Astrocyte (in vitro differentiated cells and primary cell): ENCODE measurements at places on chromosomes 2 and 18. TPM values are rescaled to one million over a fixed set of nuclear protein-coding genes. Genes with fewer than 3 reads are reported as not detected.
A peak's percentile ranks its signal among the peaks of the same experiment; 100 is the strongest.

- H3K4me1 ChIP-seq: peaks cover 16% of the 10 kb centered on the region
- no peaks in the 10 kb centered on the region for H3K27me3 ChIP-seq
- no peak for DNase-seq
- H3K27ac ChIP-seq: no peak overlapping the region
Observed at GRCh38 chr2:127139766-127140165, 32.8 kb upstream of the BIN1 start.

DNA sequence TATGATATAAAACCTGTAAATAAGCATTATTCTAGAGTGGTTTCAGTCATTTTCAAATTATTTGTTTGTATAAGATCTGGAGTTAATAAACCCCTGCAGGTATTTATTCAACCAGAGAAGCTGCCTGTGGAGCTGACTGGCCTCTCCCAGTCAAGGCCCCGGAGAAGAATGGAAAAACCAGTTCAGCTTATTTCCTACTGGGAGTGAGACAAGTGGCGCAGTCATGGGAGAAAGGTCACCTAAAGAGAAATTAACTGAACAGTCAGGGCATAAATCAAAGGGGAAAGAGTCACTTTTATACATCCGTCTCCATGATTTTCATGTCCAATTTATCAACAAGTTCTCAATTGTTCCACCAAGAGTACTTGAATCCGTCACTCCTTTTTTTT is 240.9 kb downstream of the RNF152 start:
- H3K4me3 ChIP-seq: no peak overlapping the region
- no peak for DNase-seq
- H3K27ac ChIP-seq: no peak overlapping the region
- H3K27me3 ChIP-seq: no peaks in the 10 kb centered on the region

- no peaks in the 10 kb centered on the region for H3K36me3 ChIP-seq
- H3K4me3 ChIP-seq: peak overlapping the region; percentile 95
- no peaks in the 10 kb centered on the region for H3K27me3 ChIP-seq
- DNase-seq: no peak
- peaks cover 10% of the 10 kb centered on the region for H3K4me1 ChIP-seq
Observed at GRCh38 chr2:163734881-163735684, 725 bp downstream of the FIGN start.

DNA sequence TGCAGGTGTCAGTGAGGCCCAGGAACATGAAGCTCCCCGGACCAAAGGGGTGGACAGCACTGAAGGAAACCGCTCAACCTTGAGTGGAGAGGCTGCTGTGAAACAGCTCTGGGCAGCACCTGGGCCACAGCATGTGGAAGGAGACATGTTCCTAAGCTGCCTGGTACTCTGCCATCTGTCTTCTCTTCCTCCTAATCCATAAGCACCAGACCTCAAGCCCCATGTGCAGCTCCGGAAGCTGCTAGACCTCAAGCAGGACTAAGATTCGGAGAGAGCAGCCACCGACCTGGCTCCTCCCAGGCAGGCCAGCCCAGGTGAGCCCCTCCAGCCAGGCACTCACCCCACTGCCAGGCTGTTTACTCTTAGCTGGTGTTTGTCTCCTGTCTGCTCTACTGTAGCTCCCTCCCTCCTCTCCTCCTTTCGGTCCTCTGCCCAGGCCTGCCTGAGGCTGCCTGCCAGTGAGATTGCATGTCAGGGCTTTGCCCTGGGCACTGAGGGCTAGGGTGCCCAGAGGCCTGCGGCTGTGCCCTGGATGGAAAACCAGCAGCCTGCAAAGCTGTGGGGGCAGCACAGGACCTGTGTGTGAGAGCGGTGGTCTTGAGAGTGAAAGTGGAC is 53.7 kb downstream of the BCL11A start:
- no peak for DNase-seq
- H3K27ac ChIP-seq: no peak overlapping the region
- H3K4me1 ChIP-seq: peaks cover 3% of the 10 kb centered on the region
- no peaks in the 10 kb centered on the region for H3K27me3 ChIP-seq
- H3K4me3 ChIP-seq: no peak overlapping the region
- H3K36me3 ChIP-seq: no peaks in the 10 kb centered on the region

DNA sequence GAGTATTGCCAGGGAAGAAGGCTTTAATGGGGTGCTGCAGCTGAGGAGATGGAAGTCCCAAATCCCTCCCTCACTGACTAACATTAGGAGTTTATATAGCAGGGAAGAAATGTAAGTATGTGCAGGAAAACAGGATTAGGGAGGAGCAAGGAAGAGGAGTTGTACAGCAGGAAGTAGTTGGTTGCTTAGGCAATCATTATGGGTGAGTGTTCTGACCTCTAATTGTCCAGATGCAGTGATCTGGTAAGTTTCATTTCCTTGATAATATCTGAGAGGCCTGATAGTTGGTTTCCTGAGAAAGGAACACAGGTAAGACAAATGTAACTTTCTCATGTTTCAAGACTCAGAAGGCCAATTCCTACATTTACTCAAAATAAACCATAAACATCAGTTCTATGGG is 331.9 kb upstream of the GULP1 start:
- no peaks in the 10 kb centered on the region for H3K4me1 ChIP-seq
- H3K27ac ChIP-seq: no peak overlapping the region
- DNase-seq: no peak
- H3K36me3 ChIP-seq: no peaks in the 10 kb centered on the region
- no peaks in the 10 kb centered on the region for H3K27me3 ChIP-seq

DNA sequence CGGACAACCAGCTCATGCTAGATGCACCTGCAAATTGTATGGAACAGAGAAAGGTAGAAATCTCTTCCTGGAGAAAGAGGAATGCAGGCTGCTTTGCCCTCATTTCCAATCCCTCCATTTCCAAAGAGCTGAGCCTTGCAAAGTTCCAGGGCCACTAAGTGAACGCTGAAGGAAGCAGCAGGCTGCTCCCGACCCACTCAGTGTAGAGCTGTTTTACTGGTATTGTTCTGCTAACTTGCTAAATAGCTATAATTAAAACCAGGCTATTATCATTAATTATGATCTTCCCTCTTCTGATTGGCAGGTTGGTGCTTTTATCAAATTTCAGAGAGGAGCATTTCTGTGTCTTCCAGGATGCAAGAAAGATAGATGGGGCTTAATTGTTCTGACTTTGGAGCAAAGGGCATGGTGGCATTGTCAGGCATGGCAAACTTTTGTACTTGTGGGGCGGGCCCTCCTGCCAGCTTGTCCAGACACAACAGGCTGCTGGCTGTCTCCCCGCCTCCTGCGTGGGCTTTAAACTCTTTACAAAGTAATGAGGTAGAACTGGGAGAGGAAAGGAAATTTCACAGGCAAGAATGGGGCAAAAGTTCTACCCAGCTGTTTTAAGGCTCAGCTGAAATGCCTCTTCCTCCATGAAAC is 40.2 kb downstream of the ALK start:
- H3K36me3 ChIP-seq: no peaks in the 10 kb centered on the region
- no peak overlapping the region for H3K4me3 ChIP-seq
- no peaks in the 10 kb centered on the region for H3K27me3 ChIP-seq
- H3K4me1 ChIP-seq: peaks cover 5% of the 10 kb centered on the region
- no peak for DNase-seq
- no peak overlapping the region for H3K27ac ChIP-seq

DNA sequence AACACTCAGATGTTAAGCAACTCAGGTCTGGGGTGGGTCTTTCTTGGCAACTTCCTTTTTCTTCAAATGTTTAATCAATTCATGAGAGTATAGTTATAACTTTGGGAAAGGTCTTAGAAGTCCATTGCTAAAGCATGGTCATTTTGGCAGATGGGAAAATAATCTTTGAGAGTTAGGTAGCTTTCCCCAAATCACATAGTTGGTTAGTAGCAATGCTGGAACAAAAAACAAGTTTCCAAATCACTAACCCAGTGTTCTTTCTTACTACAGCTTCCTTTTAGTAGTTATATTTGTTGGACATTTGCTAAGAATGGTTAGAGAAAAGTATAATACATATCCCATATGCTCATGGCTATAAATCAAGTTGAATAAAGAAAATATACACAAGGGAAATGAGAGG is 185.2 kb upstream of the SLC14A2 start:
- no peak overlapping the region for H3K4me3 ChIP-seq
- no peak for DNase-seq
- H3K27me3 ChIP-seq: no peaks in the 10 kb centered on the region
- H3K4me1 ChIP-seq: no peaks in the 10 kb centered on the region

DNA sequence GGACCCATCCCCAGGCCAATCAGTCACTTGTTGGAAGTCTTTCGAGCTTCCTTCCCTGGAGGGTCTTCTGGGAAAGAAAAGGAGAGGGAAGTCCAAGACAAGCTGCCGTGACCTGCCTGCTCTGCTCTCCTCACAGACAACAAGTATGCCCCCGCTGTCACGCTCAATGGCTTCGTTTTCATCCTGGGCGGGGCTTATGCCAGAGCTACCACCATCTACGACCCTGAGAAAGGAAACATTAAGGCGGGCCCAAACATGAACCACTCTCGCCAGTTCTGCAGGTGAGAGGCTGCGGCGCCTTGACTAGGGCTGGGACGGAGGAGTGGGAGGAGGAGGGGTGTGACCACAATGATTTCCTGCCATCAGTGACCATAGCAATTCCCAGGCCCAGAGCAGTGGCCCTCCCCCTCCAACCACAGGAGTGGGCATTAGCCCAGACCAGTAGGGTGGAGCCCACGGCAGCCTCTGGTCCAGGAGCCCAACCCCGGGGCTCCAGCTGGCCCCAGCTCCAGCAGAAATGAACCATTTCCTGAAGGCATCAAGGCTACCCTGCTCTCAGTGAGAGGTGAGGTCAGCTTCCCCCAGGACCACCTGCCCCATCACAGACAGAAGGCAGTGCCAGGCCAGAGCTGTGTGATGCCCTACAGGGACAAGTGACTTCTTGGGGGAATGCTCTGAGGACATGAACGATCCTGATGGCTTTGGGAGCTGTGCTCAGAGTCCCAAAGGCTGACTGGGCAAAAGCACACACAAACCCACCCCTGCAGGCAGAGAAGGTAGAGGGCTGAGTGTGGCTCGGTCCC is 223.1 kb downstream of the ATAD2B start:
- H3K27ac ChIP-seq: no peak overlapping the region
- H3K27me3 ChIP-seq: no peaks in the 10 kb centered on the region
- no peaks in the 10 kb centered on the region for H3K36me3 ChIP-seq
- DNase-seq: peak; percentile 6
- H3K4me1 ChIP-seq: no peaks in the 10 kb centered on the region

DNA sequence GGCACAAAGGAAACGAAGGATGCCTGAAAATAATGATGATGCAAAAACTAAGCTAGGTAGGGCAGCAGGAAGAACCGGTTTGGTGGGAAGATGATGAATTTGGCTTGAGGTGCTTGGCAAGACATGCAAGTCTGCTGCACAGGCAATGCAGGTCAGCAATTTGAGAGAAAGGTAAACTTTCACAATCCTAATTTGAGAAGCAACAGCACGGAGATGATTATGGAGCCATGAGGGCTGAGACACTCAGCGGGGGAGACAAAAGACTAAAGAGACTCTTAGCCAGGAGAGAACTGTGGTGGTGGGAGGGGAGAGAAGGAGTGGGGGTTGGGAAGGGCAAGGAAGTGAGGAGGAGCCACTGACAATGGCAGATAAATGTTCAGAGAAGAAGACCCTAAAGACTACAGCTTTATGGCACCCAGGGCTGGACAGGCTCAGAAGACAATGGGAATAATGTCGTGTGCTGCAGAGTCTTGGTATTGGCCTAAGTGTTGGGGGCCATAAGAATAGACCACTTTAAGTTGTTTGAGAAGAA is 19.4 kb upstream of the RNF149 start:
- no peaks in the 10 kb centered on the region for H3K36me3 ChIP-seq
- DNase-seq: no peak
- no peaks in the 10 kb centered on the region for H3K27me3 ChIP-seq
- H3K4me3 ChIP-seq: no peak overlapping the region

DNA sequence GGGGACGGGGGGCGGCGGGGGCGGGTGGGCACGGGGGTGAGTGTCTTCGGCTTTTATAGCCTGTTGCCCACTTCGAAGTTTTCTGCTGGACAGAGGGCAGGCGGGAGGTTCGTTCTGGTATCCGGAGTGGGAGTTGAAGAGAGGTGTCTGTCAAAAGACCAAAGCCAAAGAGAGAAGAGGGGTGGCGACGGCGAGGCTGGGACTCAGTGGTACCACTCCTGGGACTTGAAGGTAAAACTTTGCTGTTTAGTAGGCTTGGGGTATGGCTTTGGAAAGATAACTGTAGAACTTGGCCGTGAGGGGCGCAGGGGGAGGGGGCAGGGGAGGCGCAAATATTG is 215.8 kb upstream of the DTNA start:
- no peak overlapping the region for H3K4me3 ChIP-seq
- no peaks in the 10 kb centered on the region for H3K27me3 ChIP-seq

DNA sequence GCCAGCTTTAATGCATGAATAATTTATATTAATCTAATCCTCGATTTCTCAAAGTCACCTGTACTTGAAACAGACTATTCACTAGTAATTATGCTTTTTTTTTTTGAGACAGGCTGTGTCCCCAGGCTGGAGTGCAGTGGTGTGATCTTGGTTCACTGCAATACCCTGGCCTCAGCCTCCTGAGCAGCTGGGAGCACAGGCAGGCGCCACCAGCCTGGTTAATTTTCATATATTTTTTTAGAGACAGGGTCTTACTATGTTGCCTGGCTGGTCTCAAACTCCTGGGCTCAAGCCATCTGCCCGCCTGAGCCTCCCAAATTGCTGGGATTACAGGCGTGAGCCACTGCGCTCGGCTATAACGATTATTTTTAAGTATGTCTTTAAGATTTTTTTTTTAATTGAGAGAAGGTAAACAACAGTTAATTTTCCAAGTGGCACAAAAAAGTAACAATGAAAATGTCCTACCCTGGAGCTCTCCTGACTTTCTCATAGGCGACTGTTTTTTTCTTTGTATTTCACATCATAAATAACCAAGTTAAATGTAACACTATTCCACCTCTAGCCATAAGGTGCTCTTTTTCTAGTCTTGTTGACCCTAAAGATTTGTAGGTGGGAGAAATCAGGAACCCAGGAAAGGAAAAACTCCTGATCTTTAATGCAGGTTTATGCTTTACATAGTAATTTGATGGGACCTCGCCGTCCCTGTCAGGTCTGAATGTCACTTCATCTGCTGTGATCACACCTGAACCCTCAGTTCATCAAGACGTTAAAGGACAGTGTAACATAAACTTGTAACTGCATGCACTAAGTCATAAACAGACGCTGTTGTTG is 1.3 kb upstream of the ANKRD12 start:
- no peaks in the 10 kb centered on the region for H3K27me3 ChIP-seq
- peaks cover 18% of the 10 kb centered on the region for H3K4me1 ChIP-seq
- peak overlapping the region; percentile 96 for H3K27ac ChIP-seq
- peaks cover 13% of the 10 kb centered on the region for H3K36me3 ChIP-seq

ANKRD29 gene
- 0.70 and 0.75 TPM in 2 replicates for total RNA-seq

TSN gene
- total RNA-seq: 60.3 and 68.2 TPM in 2 replicates

TEX44 gene
- total RNA-seq: not detected in 2 replicates

MREG gene
- 5.3 and 7.8 TPM in 2 replicates for total RNA-seq

EGR4 gene
- not detected in 2 replicates for total RNA-seq
